ENCODE measurements at places on chromosomes 4 and X. TPM values are rescaled to one million over a fixed set of nuclear protein-coding genes. Genes with fewer than 3 reads are reported as not detected.

The USO1 gene
- 56.2 TPM for total RNA-seq

The PHKA1 gene
- 10.5 TPM for total RNA-seq

The CXCL6 gene
- total RNA-seq: 0.71 TPM

The CLIC2 gene
- total RNA-seq: 75.2 TPM

The MAGEA1 gene
- not detected for total RNA-seq
